ENCODE measurements at places on chromosomes 4 and X. TPM values are rescaled to one million over a fixed set of nuclear protein-coding genes. Genes with fewer than 3 reads are reported as not detected.

DNA sequence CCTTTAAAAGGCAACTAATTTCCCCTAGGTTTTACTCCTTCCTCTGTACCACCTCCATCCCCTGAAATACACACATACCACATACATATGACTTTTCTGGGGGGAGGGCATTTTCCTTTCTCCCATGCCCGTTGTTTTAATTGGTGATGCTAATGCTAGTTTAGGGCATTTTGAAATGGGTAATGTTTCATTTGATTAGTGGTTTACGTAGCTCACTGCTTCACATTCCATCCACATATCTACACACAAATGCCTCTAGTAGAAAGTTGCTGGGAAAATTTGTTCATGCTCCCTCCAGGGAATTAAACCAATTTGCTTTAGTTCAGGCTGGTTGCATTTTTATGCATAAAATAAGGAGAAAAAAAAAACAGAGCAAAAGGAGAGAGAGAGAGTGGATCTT lies 231.2 kb downstream of the FRAS1 start:
- DNase-seq = no peak

- DNase-seq = no peak
Measured at GRCh38 chr4:84915396-84915780, 51.1 kb downstream of the WDFY3 start.

GRCh38 chrX:78693012-78693411 lies 33.9 kb upstream of the RTL3 start:
- DNase-seq = no peak

Gene MAGEA2B
- not detected for total RNA-seq

DNA sequence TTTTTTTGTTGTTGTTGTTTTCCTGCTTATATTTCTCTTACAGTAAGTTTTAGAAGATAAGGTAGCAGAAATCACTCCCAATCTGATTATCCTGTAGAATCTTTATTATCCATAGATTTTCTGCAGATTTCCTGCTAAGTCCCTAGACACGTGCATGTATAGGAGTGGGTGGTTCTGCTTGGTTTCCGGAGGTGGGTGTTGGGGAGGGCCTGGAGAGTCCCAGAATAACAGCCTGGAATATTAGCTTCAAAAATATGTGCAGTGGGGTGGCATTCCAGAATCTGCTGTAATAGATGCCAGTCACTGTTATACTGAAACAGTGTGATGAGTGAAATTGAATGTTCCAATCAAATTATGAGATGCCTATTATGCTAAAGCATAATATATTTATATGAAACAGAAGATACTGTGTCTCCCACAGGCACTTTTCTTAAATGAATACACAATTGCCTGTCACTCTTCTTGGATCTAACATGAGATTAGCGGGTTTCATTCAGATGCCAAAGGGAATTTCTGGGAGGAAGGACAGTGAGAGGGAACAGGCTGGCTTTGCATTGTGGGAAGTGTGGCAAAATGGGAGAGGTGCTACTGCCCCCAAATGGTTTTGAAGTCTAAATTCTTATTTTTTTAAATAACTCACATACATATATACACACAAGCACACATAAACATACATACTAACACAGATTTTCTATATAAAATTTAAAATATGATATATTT lies 37.6 kb downstream of the C4orf50 start:
- DNase-seq = no peak

DNA sequence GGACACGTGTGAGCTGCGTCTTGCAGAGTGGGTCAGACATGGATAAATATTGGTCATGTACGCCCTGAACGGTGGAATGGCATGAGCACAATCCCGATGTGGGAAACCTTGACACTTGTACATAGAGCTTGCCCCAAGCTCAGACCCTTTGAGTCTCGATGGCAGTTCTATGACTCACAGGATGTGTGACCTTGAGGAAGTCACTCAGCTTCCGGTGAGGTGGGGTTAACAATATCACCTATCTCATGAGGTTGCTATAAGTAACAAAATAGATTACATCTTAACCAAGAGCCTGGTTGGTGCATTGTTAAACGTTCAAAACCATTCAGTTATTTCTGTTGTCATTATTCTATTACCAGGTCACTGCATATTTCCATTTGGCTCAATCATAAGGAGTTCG lies 109.1 kb upstream of the TBL1X start:
- DNase-seq = no peak

Gene PCDH18
- 14.1 TPM for total RNA-seq

Data from ovary (tissue), 10 donors.